Activated T-helper 1 cell treated with Interleukin-2 at 50 U/mL for 16 hours (primary cell): ENCODE measurements at places on chromosomes 6 and 20.

- DNase-seq: no peak
Measured at GRCh38 chr6:16057446-16057845, 71.4 kb upstream of the MYLIP start.

GRCh38 chr20:38164624-38165088, 414 bp downstream of the TGM2 start:
- no peak for DNase-seq

DNA sequence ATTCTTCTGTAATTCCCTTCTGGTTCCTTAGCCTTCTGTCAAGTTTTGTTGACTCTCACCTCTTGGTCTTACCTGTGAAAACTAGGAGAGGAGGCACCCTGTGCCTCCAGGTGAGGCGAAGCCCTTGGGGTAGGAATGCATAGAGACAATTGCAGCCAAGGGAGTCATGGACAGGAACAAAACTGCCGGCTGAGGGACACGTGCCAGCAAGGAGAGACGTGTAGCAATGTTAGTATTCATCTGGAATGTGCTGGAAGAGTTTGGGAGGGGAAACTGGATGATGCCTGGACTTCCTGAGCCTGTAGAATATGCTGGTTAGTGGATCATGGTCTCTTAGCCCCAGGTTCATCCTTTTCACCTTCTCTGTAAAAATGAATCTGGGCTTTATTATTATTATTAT, 3.9 kb upstream of the TIAM2 start:
- no peak for DNase-seq

DNA sequence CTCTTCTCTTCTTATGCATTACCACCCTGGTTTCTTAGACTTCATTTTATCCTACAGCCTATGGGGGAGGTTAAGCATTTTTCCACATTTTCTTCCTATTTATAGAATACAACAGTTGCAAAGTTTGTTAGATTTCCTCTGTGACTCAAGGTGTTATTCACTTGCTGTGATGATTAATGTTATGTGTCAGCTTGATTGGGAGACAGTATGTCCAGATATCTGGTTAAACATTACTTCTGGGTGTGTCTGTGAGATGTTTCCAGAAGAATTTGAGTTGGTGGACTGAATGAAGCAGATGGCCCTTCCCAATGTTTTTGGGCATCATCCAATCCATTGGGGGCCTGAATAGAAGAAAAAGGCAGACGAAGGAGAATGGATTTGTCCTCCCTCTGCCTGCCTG, 131.3 kb downstream of the C6orf118 start:
- DNase-seq: no peak

- DNase-seq: no peak
Measured at GRCh38 chr20:12072954-12073264, 155.2 kb downstream of the BTBD3 start.

- no peak for DNase-seq
Measured at GRCh38 chr6:3696525-3697088, 54.9 kb downstream of the PXDC1 start.

DNA sequence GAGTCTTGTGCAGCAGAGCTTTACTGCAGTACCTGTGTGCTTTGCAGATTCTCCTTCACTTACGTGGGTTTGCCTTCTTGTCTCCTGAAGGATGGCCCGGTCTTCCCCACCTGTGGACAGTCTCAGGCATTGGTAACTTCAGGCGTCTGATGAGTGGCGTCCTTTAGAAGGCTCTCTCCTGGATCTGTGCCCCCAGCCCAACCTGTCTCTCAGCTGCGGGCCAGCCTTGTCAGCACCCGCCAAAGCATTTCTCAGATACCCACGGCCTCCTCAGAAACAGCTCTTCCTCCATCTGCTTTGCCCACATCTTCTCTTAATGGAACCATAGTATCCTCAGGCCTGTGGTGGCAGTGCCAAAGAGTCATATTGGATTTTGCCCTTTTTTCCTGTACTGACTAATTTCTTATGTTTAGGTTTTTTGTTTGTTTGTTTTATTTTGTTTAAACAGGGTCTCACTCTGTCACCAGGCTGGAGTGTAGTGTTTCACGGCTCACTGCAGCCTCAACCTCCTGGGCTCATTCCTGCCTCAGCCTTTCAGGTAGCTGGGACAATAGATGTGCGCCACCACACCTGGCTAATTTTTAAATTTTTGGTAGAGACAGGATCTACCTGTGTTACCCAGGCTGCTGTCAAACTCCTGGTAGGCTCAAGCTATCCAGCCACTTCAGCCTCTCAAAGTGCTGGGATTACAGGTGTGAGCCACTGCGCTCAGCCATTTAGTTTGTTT, 96.6 kb downstream of the ARID1B start:
- DNase-seq: no peak

GRCh38 chr6:107812234-107812769, 11.8 kb downstream of the SCML4 start:
- no peak for DNase-seq

DNA sequence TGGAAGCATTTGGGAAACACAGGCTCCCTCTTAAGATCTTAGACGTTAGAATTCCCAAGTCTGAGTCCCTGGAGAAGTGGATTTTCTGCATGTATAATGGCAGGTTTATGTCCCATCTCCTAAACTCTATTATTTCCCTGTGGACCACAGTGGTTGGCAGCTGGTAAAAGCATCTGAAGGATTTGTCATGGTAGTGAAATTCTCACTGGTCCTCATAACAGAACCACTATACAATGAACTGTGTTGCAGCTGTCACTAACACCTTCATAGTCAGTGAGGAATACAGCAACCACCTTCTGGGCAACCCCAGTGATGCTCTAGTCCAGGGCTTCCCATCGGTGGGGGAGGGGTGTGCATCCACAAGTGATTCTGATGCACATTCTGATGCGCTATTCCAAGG, 396.9 kb downstream of the ZFAND3 start:
- DNase-seq: no peak

DNA sequence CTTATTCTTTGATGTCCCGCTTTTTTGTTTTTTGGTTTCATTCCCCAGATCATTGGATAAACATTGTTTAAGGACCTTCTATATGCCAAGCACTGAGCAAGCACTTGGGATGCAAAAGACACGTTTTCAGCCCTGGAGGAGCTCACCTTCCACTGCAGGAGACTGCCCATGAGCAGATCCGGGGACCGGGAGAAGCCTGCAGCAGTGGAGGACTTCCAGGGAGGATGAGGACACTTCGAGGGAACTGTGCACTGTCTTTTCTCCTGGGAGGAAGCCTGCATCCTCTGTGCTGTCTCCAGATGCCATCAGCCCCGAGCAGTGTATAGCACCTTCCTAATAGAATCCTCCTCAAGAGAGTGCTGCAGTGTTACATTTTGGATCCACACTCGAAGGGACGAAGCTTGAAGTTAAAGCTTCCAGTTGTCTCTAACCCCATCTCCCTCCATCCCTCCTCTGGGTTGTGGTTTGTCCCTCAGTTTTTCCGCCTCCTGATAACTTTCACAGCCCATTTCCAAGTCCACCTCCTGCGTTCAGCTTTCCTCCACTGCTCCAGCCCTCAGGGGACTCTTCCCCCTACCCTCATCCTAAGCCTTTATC, 5.8 kb upstream of the KCNG1 start:
- no peak for DNase-seq

DNA sequence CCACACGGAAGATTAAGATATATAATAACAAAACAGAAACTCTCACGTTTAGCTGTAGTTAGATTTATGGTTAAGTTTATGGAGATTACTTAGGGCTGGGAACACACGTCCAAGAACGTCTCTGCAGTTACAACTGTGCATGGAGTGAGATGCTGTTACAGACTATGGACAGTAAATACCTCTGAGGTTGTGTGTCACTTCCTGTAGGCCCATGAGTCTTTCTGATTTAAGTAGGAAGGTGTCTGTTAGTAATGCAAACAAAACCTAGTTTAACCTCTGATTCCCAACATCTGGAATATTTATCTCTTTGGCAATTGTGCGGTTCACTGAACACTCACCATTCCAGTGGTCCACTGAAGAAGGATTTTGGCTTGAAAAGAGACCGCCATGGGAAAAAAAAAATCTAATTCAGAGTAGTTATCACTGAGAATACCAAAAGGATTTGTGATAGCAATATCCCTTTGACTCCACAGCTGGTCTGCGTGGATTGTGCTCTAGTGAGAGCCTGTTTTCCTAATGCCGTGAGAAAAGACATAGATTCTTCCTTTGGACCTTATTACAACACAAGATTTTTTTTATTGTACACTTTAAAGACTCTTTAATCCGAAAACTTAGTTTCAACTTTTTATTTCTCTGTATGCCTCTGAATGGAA, 478.2 kb upstream of the CITED2 start:
- no peak for DNase-seq

GRCh38 chr6:7721649-7722048, 4.2 kb upstream of the BMP6 start:
- DNase-seq: no peak
